HCT116 (cell line): ENCODE measurements at places on chromosomes 12 and 14.
A peak's percentile ranks its signal among the peaks of the same experiment; 100 is the strongest.

- no peak overlapping the region for H3K4me3 ChIP-seq
- no peak for DNase-seq
- no peaks in the 10 kb centered on the region for H3K27me3 ChIP-seq
- peaks cover 12% of the 10 kb centered on the region for H3K4me1 ChIP-seq
- no peak overlapping the region for H3K27ac ChIP-seq
Observed at GRCh38 chr14:22849212-22849819, 12.9 kb downstream of the MMP14 start.

DNA sequence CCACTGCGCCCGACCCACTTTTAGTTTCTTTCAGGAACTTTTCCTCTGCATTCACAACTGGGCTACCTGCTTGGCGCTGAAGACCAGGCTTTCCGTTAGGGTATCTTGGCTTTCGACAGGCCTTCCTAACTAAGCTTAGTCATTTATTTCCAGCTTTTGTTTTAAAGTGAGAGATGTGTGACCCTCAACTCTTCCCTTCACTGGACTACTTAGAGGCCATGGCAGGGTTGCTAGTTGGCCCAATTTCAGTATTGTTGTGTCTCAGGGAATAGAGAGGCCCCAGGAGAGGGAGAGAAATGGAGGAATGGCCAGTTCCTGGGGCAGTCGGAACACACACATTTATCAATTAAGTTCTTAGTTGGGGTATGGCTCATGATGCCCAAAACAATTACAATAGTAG, 10.4 kb downstream of the MTA1 start:
- no peak overlapping the region for H3K4me3 ChIP-seq
- H3K27me3 ChIP-seq: no peaks in the 10 kb centered on the region
- peaks cover 7% of the 10 kb centered on the region for H3K36me3 ChIP-seq
- H3K4me1 ChIP-seq: peaks cover 38% of the 10 kb centered on the region

DNA sequence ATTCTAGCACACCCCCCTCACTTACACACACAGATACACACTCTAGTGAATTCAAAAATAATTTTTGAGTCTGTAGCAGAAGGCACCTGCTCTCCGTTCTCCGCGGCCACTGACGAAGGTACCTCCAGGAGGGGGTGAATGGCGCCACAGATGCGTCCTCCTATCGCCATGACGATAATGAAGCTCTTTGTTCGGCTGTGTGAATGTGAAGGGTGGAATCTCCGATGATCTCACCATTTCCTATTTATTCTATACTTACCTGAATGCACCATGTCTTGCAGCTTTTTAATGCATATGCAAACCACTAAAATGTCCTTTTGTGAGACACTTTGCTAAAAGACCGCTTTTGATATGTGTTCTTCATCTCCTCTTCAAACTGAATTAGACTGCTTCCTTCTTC, 162.7 kb downstream of the EGLN3 start:
- no peak overlapping the region for H3K4me3 ChIP-seq
- H3K4me1 ChIP-seq: peaks cover 5% of the 10 kb centered on the region; the same call in 1 of the 2 replicates
- H3K27me3 ChIP-seq: peaks cover 20% of the 10 kb centered on the region
- no peak for DNase-seq

DNA sequence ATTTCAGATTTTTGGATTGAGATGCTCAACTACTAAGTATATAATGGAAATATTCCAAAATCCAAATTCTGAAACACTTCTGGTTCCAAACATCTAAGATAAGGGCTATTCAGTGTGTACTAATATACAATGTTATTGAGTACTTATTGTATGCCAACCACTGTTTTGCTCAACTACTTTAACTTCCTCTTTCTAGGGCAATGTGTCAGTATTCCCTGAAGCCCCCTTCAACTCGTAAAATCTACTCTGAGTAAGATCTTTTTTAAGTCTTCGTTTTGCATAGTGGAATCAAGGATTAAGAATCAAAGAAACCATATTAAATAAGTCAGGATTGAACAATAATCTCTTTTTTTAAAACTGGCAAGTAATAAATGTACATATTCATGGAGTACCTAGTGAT, 45.5 kb downstream of the SPATA7 start:
- no peak for DNase-seq
- H3K36me3 ChIP-seq: no peaks in the 10 kb centered on the region
- H3K27me3 ChIP-seq: no peaks in the 10 kb centered on the region
- H3K4me3 ChIP-seq: no peak overlapping the region
- no peak overlapping the region for H3K27ac ChIP-seq

- peaks cover 21% of the 10 kb centered on the region for H3K4me1 ChIP-seq
- H3K4me3 ChIP-seq: no peak overlapping the region
- H3K27ac ChIP-seq: no peak overlapping the region
- H3K27me3 ChIP-seq: peaks cover 3% of the 10 kb centered on the region; the same call in 1 of the 2 replicates
- no peak for DNase-seq
- no peaks in the 10 kb centered on the region for H3K36me3 ChIP-seq
Observed at GRCh38 chr12:51954561-51955361, 3.3 kb downstream of the ACVR1B start.

DNA sequence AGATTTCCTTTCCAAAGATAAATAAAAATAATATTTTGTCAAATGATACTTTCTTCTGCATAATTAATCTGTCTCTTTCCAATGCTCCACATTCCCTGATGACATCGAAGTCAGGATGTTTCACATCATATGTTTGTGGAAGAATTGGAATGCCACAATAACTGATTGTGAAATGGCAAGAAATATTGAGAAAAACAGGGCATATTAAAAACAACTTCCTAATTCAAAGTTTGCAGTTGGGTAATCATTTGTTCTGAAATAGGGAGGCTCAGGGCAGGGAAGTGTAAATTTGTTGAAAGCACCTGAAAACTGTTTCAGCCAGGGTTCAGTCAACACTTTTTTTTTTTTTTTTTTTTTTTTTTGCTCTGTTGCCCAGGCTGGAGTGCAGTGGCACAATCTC, 50.7 kb downstream of the BCAT1 start:
- no peaks in the 10 kb centered on the region for H3K4me1 ChIP-seq
- no peaks in the 10 kb centered on the region for H3K36me3 ChIP-seq
- H3K27ac ChIP-seq: no peak overlapping the region
- no peaks in the 10 kb centered on the region for H3K27me3 ChIP-seq
- no peak for DNase-seq

DNA sequence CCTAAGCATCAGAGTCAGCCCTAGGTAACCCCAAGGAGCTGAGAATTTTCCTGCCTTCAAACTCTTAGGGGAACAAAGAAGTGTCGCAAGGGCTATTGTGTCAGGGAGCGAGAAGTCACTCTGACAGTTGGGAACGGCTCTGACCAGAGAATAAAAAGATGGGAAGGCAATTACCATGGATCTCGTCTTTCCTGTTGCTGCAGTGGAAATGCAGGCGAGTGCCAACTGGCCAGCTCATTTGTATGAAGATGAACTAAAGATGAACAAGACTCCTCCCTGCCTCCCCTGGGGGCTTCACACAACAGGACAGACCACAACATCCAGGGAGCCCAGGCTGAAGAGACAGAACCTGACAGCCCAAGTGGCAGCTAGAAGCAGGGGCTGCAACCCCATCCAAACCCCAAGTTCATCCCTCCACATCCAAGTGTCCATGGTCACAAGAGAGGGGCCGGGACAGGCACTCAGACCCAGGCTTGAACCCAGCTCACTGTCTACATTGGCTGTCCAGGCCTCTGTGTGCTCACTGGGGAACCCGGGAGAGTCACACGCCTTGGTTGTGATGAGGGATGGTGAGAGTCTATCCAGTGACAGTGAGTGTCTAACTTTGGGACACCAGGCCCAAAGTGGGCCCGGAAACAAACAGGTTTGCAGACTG, 322.4 kb downstream of the BCL11B start:
- no peak for DNase-seq
- peaks cover 12% of the 10 kb centered on the region; the same call in 1 of the 2 replicates for H3K27me3 ChIP-seq
- no peak overlapping the region for H3K27ac ChIP-seq
- H3K4me3 ChIP-seq: no peak overlapping the region
- peaks cover 18% of the 10 kb centered on the region for H3K4me1 ChIP-seq

DNA sequence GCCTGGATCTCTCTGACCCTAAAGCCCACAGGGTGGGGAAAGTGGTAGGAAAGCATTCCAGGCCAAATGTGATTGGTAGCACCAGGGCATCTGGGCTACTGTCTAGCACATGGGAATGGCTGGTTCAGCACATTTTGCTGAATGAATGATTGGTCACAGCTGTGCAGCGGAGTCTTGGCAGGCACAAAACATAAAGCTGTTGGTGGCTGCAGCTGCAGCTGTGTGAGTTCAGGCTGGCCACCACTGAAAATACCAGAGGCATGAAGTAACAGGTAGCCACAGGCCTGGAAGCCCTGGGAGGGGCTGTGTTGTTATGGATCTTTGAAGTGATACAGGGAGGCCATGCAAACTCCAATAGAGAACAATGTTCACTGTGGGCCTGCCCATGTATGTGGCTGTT, 72.7 kb downstream of the MYRFL start:
- no peak for DNase-seq
- H3K4me1 ChIP-seq: no peaks in the 10 kb centered on the region
- no peak overlapping the region for H3K4me3 ChIP-seq
- H3K36me3 ChIP-seq: no peaks in the 10 kb centered on the region
- H3K27me3 ChIP-seq: no peaks in the 10 kb centered on the region

DNA sequence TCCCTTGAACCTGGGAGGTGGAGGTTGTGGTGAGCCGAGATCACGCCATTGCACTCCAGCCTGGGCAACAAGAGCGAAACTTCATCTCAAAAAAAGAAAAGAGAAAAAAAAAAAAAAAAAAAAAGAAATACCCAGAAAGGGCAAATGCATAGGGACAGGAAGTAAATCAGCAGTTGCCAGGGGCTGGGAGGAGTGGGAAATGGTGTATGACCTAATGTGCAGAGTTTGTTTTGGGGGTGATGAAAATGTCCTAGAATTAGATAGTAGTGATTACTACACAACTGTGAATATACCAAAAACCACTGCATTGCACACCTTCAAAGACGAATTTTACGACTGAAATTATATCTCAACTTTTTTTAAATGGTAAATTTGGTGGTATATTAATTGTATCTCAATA, 20.4 kb downstream of the DUSP16 start:
- H3K4me1 ChIP-seq: no peaks in the 10 kb centered on the region
- H3K4me3 ChIP-seq: no peak overlapping the region
- no peaks in the 10 kb centered on the region for H3K36me3 ChIP-seq
- no peak for DNase-seq

DNA sequence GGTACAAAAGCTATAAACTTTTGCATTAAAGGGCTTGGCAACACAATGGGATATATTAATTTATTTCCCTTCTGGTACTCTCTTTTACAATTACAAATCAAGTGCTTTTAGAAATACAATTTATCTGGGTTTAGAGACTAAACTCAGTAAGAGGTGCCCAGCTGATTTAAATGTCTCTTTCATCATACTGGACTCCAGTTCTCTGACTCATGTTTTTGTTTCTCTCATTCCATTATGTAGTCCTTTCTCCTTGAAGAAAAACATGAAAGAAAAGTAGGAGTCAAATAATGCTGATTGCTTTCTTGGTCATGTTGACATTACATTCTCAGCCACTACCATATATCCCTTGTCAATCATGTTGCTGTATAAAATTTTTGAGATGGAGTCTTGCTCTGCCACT, 36.3 kb upstream of the CFL2 start:
- H3K27ac ChIP-seq: no peak overlapping the region
- no peaks in the 10 kb centered on the region for H3K27me3 ChIP-seq
- H3K4me1 ChIP-seq: no peaks in the 10 kb centered on the region
- no peak overlapping the region for H3K4me3 ChIP-seq
- DNase-seq: no peak

DNA sequence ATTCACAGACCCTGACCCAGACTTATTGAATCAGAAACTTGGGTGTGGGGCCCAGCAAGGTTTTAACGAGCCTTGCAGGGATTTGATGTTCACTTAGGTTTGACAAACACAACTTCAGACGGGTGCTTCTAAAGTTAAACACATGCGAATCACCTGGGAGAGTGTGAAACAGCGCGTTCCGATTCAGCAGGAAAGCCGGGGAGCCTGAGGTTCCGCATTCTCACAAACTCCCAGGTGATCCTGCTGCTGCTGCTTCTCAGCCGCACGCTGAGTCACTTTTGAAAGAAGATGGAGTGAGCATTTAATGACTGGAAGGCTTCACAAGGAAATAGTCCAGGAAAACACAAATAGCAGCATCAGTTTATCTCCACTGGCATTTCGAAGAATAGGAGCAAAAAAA, 44.2 kb upstream of the DDX11 start:
- H3K36me3 ChIP-seq: no peaks in the 10 kb centered on the region
- no peak for DNase-seq
- H3K27me3 ChIP-seq: no peaks in the 10 kb centered on the region

GRCh38 chr14:70972107-70972976, 65.1 kb downstream of the PCNX1 start:
- peak; percentile 75 for DNase-seq
- H3K27me3 ChIP-seq: no peaks in the 10 kb centered on the region
- H3K36me3 ChIP-seq: peaks cover 5% of the 10 kb centered on the region; the same call in 1 of the 2 replicates
- H3K27ac ChIP-seq: no peak overlapping the region

DNA sequence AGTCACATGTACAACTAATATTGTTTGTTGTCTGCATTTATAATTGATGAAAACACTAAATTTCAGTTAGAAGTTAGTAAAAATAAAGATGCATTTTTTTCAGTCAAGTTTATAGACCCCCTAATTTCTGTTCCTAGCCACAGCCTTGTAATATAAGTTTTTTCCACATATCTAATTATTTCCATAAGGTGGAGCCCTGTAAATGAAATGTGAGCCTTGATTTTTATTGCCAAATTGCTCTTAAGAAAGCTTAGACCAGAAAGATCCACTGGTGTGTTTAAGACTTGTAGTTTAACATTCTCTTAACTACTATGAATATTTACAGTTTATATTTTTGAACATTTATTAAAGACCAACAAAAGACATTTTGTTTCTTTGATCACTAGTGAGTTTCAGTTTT, 322.1 kb upstream of the RGS6 start:
- no peak for DNase-seq
- H3K27ac ChIP-seq: no peak overlapping the region
- no peaks in the 10 kb centered on the region for H3K36me3 ChIP-seq
- no peaks in the 10 kb centered on the region for H3K4me1 ChIP-seq
- H3K4me3 ChIP-seq: no peak overlapping the region
- H3K27me3 ChIP-seq: no peaks in the 10 kb centered on the region

- no peaks in the 10 kb centered on the region for H3K4me1 ChIP-seq
- H3K4me3 ChIP-seq: no peak overlapping the region
- H3K36me3 ChIP-seq: no peaks in the 10 kb centered on the region
- no peak overlapping the region for H3K27ac ChIP-seq
- DNase-seq: no peak
- no peaks in the 10 kb centered on the region for H3K27me3 ChIP-seq
Observed at GRCh38 chr14:26522967-26523366, 74.9 kb downstream of the NOVA1 start.

GRCh38 chr12:91926848-91927247, 218.8 kb downstream of the BTG1 start:
- no peak overlapping the region for H3K4me3 ChIP-seq
- no peaks in the 10 kb centered on the region for H3K27me3 ChIP-seq
- no peak overlapping the region for H3K27ac ChIP-seq
- no peak for DNase-seq
- no peaks in the 10 kb centered on the region for H3K36me3 ChIP-seq
- H3K4me1 ChIP-seq: no peaks in the 10 kb centered on the region; the same call in 1 of the 2 replicates
